ENCODE measurements at places on chromosomes 3 and 15.

GRCh38 chr15:40276927-40277326 lies 5.9 kb downstream of the ANKRD63 start:
- no peak for DNase-seq

- no peak for DNase-seq
These were observed 43.5 kb downstream of the RAB8B start for GRCh38 chr15:63232943-63233342.

DNA sequence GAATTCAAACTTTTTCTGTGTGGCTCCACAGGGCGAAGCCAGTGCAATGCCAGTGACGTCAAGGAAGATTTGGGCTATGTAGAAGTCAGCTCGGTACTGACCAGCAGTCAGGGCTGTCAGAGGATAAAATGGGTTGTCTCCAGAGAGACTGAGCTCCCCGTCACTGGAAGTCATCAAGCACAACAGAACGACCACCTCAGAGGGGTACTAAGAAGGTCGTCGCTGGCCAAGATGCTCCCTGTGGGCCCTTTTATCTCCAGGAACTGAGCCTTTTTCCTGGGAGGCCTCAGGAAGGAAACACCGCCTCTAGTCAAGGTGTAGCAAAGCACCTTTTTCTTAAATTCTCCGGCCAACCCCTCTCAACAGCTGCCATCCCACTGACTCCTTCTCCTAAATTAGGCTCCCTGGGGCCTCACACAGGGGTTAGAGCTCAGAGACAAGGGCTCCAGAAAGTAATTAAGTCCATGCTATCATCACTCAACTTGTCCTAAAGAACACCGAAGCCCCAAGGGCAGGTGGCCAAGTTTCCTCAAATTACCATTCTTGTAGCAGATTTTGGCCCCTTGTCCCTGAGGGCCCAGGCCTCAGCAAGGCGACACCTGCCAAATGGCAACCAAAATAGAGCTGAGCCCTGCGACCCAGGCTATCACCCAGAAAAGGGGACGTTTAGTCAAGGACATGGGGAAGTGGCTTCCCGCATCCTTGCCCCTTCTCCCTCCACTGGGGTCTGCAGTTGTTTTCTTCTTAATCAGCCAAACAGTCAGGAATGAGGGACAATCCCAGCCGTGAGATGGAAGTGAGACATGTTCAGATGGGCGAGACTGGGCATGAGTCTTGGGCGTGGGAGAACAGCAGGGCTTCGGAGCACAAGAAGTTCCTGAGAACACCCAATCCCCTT lies 48.0 kb downstream of the SSUH2 start:
- DNase-seq, result no peak

DNA sequence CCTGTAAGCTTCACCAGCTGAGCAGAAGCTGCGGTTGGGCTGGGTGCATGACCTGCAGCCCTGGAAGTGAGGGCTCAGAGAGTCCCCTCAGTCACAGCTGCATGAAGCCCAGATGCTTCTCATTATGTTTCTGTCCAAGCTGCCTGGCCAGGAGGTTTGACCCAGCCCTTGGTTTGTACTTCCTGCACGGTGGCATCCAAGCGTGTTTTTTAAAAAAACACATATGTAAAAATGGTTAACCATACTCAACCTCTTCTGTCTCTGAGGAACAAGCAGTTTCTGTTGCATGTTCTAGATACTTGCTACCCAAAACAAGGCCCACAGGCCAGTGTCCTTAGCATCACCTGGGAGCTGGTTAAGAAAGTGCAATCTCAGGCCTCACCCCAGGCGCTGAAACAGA lies 76.0 kb upstream of the ATP10A start:
- DNase-seq, result no peak

DNA sequence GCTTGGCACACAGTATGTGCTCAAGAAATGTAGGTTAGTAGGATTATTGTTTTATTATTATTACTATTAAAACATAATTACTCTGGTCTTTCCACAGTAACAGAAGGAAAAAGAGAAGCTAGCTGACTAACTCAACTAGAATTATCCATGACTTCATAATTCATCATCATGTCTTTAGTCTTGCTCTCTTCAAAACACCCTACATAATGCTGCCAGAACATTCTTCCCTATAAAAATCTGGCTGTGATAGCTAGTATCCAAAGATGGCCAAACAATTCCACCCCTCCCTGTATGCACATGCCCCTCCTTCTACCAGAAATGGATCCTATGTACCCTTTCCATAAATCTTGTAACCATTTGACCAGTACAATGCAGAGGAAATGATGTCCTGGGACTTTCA lies 48.8 kb upstream of the SRGAP3 start:
- DNase-seq, result no peak

GRCh38 chr3:11140030-11140712 lies 14.1 kb upstream of the HRH1 start:
- DNase-seq, result peak; percentile 39

- DNase-seq, result peak; percentile 45
These were observed 897 bp upstream of the TLE3 start for GRCh38 chr15:70098461-70099166.

GRCh38 chr3:142888099-142888480 lies 793 bp downstream of the PCOLCE2 start:
- DNase-seq, result peak; percentile 29

DNA sequence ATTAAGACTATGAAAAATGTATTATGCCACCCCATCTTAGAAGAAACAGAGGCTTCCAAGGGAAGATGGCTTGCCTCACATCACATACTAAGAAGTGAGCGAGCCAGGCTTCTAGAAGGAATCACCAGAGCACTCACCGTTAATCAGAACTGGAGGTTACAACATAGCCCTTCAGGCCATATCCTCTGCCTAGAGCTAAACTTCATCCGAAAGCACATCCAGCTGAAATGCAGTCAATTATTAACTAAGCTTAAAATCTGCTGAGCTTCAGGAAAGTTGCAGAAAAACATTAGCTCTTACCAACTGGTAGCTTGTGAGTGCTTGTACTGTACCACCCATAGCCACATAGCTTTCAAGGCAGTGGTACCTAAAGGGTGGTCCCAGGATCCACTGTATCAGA lies 483.2 kb downstream of the TBL1XR1 start:
- DNase-seq, result no peak

DNA sequence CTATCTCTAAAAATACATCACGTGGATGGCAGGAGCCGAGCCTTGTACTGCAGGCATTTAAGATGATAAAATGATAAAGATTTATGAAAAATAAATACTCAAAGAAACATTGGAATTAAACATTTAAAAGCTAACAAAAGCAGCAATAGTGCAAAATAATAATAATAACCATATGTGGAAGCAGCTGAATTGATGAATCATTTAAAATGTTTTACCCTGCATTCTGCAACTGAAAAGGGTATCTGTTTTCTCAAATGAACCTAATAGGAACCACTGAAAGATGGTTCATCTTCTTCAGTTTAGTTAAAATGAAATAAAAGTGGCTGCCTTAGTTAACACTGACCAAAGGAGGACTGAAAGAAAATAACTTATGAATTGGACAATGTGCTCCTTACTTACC lies 436.1 kb downstream of the TUSC7 start:
- DNase-seq, result no peak

GRCh38 chr3:8775181-8775580 lies 5.8 kb upstream of the OXTR start:
- no peak for DNase-seq

DNA sequence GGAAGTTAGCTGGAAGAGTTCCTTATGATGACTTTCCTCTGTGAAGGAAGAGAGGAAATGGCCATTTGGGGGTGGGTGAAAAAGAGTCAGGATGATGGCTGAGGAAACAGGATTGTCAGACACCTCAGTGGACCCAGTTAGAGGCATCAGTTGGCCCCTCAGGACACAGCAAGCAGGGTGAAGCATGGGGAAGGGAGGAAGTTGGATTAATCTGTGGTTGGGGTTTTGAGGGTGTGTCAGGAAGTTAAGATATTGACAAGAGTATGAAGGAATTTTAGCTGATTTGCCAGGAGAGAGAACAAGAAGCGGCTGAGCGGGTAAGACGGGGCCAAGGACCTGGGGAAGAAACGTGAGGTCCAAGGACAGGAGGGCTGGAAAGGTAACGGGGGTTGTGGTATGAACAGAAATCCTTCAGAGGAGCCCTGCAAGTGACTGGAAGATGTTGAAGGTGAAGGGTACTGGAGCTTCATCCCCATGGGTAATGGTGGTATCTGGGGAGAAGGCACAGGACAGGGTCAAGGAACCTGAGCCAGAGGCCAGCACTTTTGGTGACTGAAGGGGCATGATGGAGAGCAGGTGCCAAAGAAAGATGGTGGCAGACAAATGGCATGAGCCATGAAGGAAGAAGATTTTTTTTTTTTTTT lies 2.7 kb downstream of the UQCC5 start:
- no peak for DNase-seq

DNA sequence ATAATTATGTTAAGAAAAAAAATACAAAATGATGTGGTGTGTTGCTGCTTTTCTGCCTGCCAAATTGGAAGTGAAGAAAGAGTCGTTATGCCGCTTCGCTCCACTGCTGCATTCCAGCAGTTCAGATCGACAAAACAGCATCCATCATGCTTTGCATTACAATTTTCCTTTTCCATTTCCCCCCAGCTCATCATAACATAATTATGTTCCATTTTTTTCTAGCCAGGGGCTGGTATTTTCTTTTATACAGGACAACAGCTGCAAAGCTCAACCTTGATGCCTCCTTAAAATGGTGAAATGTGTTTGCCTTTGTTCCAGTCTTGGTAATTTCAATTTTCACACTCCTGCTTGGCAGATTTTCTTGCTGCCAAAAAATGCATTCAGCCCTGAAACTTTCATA lies 44.9 kb upstream of the KBTBD12 start:
- DNase-seq, result no peak

GRCh38 chr15:85462029-85462428 lies 81.6 kb downstream of the AKAP13 start:
- no peak for DNase-seq

- peak; percentile 73 for DNase-seq
These were observed 706 bp downstream of the DVL3 start for GRCh38 chr3:184155644-184156521.

DNA sequence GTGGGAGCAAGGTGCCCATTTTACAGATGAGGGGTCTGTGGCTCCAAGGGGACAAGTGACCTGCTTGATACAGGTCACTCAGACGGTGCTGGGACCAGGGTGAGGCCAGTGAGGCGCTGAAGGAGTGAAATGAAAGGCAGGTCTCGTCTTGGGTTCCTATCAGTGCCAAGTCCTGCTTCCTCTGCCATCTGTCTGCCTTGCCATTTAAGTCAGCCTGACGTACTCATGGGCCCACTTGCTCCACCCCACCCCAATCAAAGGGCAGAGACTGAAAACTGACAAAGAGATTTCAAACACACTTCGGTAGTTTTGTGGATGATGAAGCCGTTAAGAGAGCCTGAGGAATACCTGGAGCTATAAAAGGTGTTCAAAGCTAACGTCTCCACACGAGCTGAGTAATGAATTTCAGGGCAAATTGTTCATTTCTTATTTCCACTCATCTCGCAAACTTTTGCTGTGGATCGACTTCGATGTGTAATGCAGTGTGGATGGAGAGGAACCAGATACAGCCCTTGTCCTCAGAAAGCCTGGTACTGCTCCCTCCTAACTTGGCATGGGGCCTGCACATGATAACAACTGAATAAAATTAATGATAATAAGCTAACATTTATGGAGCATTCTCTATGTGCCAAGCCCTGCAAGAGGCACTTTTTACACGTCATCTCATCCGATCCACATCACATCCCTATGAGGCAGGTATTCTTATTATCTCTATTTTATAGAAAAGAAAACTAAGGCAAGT lies 36.6 kb downstream of the ATP2B2 start:
- no peak for DNase-seq

DNA sequence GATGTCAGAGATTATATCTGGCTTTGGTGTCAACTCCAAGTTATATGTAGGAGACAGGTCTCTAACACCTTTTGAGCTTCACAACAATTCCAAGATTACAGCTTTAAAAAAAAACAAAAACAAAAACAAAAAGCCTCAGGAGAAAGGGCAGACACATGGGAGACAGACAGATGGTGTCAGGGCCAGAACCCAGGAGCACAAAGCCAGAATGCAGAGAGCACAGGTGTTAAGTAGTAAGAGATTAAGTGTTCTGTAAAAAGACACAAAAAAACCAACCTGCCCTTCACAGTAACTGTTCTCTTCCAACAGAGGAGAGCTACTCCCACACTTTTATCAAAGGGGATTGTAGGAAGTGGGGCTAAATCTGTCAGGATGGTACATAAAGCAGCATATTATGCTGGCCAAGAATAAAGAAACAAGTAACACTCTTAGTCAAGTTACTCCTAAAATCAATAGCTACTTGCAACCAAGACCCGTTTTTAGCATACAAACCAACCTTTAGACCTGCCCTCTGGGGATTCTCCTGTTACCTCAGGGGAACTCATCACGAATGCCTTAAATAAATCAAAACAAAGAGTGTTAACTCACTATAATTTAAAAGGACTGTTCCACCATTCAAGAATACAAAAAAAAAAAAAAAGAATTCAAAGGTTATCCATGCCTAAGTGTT lies 5.9 kb downstream of the CPEB1 start:
- DNase-seq, result no peak

- DNase-seq, result no peak
These were observed 8.0 kb upstream of the OXTR start for GRCh38 chr3:8777201-8777977.

- no peak for DNase-seq
These were observed 12.9 kb upstream of the PFN2 start for GRCh38 chr3:149983628-149984027.

GRCh38 chr3:129645286-129645685 lies 38.8 kb upstream of the PLXND1 start:
- DNase-seq, result no peak

DNA sequence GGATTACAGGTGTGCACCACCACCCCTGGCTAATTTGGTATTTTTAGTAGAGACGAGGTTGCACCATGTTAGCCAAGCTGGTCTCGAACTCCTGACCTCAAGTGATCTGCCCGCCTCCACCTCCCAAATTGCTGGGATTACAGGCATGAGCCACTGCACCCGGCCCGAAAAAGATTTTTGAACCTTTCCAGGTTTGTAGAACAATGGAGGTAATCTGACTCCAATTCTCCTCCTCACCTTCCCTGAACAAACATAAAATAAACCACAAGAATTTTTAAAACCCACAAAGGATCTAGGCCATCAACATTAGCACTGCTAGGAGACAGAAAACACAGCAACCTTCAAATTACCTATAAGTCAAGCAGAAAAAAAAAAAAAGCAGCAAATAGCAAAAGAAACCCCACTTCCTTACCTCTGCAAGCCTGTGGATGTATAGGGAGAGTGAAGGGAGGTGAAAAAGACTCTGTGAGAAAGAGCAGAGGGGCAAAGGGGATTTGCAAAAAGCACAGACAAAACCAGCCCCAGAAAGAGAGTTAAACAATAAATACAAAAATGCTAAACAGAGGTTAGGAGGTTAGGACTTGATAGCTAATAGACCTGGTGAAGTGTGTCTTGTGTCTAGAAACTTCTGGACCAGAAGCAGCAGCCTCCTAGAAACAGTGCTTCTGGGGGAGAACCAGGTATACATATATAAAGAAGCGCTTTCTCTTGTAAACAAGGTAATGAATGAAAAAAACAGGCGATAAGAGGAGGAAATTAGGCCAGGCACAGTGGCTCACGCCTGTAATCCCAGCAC lies 32.1 kb downstream of the TFDP2 start:
- no peak for DNase-seq
